ENCODE measurements at places on chromosomes 6 and 20.

- DNase-seq: no peak
Observed at GRCh38 chr20:40233406-40233805, 455.6 kb downstream of the MAFB start.

DNA sequence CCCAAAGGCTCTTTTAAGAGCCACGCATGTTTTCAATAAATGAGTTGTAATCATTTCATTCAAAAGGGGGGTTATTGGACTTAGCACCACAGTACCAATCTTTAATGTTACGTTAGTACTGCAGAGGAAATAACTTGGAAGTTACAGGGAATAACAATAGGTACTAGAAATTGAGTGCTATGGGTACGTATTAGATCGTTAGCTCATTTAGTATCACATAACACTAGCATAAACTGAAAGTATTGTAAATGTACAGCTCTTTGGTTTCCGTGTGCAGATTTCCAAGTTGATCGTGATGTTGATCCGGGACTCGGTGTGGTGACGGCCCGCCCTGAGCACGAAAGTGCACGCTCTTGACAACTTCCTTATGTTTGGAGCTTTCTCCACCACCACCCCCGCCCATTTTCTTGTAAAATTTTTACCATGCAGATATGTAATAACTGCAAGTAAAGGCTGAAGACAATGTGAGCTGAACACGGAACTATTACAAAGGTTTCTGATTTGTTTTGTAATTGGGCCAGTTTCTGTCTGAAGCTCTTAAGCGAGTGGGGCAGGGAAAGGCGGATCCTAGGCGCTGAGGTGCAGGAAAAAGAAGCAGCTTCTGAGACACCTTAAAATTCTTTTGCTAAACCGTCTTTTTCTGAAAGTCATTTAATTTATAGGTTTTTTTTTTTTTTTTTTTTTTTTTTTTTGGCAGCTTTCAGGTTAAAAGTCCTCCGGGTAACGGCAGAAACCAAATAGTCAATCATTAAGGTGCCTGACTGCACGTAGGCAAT, 71.5 kb downstream of the HFE start:
- no peak for DNase-seq

GRCh38 chr6:36493859-36494258, 51.1 kb downstream of the KCTD20 start:
- no peak for DNase-seq

GRCh38 chr6:31607317-31607716, 7.7 kb upstream of the AIF1 start:
- no peak for DNase-seq

GRCh38 chr6:82521369-82521768, 157.8 kb downstream of the TPBG start:
- DNase-seq: no peak

DNA sequence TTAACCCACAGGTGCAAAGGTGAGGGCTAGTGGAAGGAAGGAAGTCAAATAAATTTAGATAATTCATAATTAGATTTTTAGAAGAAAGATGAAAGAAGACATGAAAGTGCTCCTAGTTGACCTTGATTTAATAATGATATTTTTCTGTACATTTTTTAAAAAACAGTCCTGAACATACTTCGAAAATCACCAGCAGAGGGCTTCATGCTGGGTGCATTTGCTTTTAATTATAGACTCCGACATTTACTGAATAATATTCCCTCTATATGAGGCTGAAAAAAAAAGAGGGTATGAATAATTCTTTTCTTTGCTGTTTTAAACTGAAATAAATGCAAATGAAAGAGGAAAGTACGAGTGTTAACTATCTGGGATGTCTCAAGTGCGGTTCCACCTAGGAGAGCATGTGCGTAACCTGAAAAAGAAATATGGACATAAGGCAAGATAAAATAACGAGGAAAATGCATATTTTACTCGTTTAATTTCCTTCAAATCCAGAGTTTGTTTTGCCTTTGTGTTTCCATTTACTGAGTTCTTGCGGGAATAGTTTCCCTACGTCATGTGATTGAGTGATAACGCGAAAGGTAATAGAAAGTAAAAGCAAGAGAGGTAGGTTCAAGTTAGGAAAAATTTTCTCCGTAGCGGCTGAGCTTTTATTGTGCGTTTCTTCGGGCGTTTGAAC, 3.1 kb upstream of the TFAP2B start:
- DNase-seq: peak; percentile 8

DNA sequence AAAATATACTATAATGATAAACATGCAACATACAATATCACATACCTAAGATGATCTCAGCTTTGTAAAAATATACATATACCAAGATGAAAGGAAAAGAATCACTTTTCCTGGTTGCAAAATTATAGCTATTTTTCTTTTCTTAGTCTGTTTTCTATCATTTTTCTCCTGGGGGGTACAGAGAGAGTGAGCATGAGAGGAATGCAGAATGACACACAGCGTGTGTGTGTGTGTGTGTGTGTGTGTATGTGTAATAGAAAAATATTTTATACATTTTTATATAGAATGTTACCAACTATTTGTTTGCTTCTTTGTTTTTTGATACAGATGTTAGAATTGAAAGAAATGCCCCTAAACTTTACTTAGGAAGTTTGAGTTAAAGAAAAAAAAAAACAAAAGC, 64.3 kb downstream of the FAM83B start:
- no peak for DNase-seq

GRCh38 chr6:135052939-135053338, 1.7 kb downstream of the HBS1L start:
- DNase-seq: no peak

- DNase-seq: no peak
Observed at GRCh38 chr6:160789263-160790027, 87.4 kb downstream of the PLG start.

- no peak for DNase-seq
Observed at GRCh38 chr20:57716901-57717300, 7.1 kb upstream of the PMEPA1 start.

- DNase-seq: no peak
Observed at GRCh38 chr20:3924304-3925112, 35.3 kb downstream of the PANK2 start.

- no peak for DNase-seq
Observed at GRCh38 chr20:49614338-49615050, 46.6 kb upstream of the PTGIS start.

GRCh38 chr20:52003415-52003814, 188.2 kb downstream of the ZFP64 start:
- no peak for DNase-seq

GRCh38 chr6:140811642-140812041, 1321.1 kb upstream of the GJE1 start:
- DNase-seq: no peak

- DNase-seq: no peak
Observed at GRCh38 chr6:138485005-138485545, 14.2 kb downstream of the NHSL1 start.

DNA sequence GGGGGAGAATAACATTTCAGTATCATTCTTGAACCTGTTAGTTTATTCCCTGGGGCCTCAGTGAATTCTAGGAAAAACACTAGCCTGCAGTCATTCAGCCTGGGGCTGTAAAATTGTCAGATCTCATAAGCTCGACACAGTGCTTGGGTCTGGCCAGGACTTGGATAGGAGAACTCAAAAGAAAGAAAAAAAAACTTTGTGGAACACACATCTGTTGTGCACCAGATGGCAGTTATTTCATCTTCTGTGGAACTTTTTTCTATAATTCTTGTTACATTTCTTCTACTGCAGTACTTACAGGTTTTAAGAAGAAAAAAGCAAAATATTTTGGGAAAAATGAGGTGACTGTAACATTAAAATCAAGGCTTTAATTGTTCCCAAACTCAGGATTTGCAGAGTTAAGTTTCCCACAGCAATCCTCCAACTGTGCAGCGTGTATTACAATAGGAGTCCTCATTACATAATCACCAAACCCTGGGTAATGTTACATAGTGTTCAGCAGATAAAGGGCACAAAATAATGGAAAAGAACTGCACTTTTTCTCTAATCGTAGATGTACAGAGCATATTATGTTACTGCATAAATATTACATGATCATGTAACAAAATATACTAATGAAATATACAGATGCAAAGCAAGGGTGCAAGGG, 531.1 kb upstream of the CITED2 start:
- no peak for DNase-seq

DNA sequence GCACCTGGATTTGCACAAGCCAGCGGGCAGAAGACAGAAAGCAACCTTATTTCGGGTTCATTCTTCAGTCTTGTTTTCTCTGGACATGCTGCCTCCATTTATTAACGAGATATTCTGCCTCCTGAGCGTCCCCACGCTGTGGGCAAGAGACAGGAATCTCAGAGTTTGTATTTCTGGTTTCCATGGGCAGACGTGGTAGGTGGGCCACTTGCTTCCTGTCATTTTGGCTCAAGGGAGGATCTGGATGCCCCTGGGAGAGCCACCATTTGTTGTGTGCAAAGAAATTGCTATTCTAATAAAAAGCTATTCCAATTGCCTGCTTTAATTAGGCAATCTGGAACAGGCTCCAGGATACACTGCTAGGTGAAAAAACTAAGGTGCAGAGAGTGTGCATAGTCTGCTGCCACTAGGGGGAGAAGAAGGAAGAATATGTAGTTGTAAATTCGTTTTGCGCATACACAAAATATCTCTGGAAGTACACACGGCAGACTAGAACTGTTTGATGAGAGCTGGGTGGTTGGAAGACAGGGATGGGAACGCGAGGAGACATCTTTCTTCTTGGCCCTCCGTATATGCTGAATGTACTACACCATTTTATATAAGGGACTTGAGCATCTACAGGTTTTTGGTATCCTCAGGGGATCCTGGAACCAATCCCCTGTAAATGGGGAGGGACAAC, 30.1 kb upstream of the SLC16A10 start:
- peak; percentile 47 for DNase-seq

DNA sequence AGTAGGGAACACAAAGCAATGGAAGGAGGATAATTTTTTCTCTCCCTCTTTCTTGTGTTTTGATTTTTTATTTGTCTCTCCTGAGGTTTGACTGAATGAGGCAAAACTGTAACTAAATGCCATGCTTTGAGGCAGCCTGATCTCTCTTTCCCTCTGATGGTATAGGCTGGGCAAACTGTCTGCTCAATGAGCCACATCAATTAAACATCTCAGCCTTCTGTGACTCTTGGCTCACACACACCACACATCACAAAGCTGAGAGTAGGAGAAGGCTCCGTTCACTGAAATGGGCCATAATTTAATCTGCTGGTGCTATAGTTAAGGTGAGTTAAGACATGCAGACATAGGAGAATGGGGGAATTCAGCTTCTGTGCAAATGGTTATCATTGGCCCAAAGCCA, 28.1 kb upstream of the SCGN start:
- no peak for DNase-seq

GRCh38 chr6:35435074-35435837, 16.9 kb upstream of the FANCE start:
- no peak for DNase-seq

GRCh38 chr20:8390037-8390433, 258.0 kb downstream of the PLCB1 start:
- no peak for DNase-seq

DNA sequence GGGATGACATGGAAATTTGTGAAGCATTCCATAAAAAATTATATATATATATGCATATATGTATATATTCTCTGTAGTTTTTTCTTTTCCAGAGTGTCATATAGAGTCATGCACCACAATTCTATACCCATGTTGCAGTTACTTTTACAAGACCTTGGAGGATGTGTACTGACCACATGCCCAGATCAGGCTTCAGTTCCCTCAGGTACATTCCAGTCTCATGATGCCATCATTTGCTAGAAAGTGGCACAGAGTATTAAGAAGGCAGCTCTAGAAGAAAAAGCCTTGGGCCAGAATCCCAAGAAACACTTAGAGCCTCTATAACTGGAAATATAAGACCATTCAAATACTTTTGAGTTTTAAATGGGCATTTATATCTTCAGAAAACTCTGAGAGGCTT, 685.5 kb upstream of the FLRT3 start:
- DNase-seq: no peak

- DNase-seq: no peak
Observed at GRCh38 chr20:46012921-46013320, 4.2 kb downstream of the MMP9 start.

- no peak for DNase-seq
Observed at GRCh38 chr20:37837924-37838323, 65.0 kb upstream of the VSTM2L start.

DNA sequence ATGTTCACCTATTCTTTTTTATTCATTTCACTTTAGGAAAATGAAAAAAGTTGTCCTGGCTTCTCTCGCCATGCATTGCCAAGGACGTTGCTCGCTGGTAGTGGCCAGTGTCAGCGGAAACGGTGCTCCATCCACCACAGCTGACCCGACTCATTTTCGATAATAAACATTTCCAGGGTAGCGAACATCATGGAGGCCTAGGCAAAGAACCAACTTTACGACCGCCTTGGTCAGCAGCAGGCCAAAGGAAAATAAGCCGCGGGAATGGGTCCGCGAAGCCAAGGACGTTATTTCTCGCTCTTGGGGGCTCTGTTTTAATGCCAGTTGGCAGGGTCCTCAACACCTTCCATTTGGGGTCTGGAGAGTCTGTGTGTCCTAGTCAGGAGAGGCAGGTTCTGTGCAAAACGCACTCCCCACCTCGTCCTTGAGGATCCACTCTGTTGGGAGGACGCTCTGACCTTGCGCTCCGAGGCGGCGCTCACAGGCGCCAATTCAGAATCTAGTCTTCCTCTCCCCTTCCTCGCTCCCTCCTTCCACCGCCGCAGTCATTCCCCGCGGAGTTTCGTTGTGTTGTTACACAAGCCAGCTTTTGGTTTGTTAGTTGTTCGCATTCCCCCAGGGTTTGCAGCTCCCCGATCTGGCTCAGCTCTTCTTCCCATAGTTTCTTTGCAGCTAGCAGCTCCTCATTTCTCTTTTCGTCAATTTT, 4.1 kb upstream of the PAX1 start:
- DNase-seq: no peak

GRCh38 chr6:19643287-19643686, 193.9 kb upstream of the ID4 start:
- no peak for DNase-seq

DNA sequence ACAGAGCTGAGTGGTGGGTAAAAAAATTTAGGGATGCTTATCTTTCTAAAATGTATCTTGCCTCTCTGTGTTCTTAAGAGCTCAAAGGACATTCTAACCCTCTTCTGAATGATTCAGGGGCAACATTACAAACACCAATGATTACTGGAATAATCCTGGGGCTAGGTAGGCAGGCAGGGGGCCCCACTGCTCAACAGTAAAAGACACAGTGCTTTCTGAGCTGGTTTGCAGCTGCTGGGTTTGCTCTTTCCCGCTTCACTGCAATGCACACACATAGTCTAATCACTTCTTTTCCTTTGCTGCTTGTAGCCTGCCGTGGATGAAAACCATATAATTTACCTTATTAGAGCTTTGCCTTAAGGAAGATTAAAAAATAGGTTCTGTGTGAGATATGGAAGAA, 23.9 kb downstream of the CLDN20 start:
- no peak for DNase-seq

- DNase-seq: no peak
Observed at GRCh38 chr20:33640287-33640686, 21.8 kb upstream of the C20orf144 start.

- no peak for DNase-seq
Observed at GRCh38 chr20:20195021-20195705, 142.8 kb downstream of the CFAP61 start.

All from Panc1 (cell line).